ENCODE measurements at places on chromosomes 2 and 18.

GRCh38 chr2:182915369-182916326 is 49.2 kb upstream of the FRZB start:
- peak; percentile 76 for DNase-seq

GRCh38 chr2:18651842-18652774 is 62.7 kb upstream of the NT5C1B start:
- DNase-seq, result peak; percentile 86

DNA sequence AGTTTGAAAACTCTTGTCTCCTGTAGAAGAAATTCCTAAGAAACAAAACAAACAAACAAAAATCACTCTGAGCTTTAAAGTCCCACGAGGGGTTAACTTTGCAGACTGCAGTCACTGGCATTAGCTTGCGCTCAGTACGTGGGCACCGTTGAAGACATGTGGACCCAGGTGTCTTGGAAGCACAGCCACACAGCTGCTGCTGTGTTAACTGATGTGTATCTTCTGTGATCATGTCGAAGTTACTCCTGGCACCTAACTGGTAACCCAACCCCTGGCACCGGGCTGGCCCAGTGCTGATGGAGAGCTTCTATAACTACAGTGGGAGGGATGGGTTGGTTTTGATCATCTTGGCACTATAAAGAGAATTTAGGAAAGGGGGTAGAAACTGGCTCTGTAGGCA is 51.6 kb upstream of the FHL2 start:
- DNase-seq, result no peak

DNA sequence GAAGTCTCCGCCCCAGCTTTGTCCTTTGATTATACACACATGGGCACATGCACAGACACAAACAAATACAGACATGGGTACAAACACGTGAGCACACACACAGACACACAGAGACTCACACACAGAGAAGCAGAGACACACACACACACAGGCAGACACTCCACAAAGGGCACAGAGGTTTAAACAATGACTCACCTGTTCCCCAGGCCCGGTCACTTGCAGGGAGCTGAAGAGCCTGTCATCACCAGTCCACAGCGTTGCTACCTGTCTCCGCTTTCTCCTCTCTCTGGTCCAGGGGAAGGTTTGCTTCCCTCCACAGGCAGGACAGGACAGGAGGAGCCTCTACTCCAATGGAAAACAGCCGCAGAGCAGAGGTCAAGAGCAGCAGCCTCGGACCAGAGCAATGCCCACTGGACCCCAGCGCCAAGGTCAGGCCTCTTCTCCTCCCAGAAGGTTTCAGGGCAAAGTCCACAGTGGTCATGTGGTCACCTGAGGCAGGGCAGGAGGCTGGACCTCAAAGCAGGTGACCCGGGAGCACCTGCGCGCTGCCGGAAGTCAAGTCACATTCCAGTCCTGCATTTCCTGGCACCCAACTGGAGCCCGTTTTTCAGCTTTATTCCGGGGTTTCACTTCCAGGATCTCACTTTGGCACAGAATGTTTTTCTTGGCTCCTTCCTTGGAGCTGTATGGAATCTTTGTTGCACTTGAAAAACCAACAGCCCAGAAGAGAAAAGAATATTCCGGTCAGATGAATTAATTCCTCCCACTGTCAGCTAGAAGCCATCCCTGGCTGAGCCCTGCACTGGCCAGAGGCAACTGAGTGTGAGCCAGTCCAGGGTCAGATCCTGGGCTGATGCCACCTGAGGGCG is at the start of gene RAB17:
RAB17 (minus strand) TSS at position 463 of the 869 bp plus-strand sequence. CDS start 4,580 bp downstream, outside the sequence.
- DNase-seq, result peak; percentile 31

DNA sequence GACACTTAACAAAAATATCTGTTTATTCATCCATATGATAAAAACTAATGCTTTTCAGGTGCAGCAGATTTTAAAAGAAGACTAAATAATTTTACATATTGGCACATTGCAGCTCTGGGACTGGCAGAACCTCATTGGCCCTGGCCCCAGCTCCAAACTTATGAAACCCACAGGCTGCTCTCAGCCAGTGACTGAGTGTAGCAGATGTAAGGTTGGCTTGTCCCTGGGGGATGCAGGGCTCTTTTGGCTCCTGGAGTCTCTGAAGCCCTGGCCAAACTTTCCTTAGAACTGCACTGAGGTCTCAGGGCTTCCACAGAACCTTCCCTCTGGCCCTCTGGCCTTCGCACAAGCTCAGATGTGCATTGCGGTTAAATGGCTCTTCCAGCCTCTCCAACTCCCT is 725.0 kb upstream of the SOX11 start:
- no peak for DNase-seq

GRCh38 chr2:34365932-34366331 is 766.8 kb upstream of the FAM98A start:
- DNase-seq, result no peak

DNA sequence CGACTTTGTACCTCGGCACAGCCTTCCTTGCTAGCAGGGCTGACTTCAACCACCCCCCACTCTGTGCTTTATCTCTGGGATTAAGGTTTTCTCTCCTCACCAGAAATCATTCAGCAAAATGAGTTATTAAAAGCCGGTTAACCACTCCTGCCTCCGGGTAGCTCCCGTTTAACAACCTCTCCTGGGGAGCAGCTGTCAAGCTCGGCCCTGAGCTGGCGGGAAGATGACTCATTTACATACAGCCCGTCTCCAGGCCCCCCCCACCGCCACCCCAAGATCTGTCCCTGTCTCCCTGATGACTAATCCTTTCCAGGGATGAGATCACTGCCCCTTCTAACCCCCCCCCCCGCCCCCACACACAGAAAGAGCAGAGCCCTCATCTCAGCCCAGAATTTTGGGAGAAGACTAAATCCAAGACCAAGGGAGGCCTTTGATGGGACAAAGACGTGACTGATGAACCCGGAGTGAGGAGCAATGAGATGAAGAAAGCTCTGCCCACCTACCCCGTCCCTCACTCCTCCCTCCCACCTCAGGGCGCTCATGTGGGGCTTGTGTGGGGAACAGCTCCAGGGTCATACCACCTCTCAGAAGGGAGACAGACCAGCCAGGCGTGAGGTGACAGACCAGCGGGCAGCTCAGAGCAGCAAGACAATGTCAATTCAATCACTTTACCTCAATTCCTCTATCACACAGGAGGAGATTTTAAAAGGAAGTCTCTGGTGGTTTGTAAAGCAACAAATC is 131.4 kb downstream of the MSH2 start:
- DNase-seq, result peak; percentile 80
